Pericardium fibroblast (primary cell): ENCODE measurements at places on chromosomes 3 and 15. TPM values are rescaled to one million over a fixed set of nuclear protein-coding genes. Genes with fewer than 3 reads are reported as not detected.

The STXBP5L gene
- 0.70 TPM in 1 of 2 replicates, not detected in the other for total RNA-seq

The SLC22A13 gene
- total RNA-seq: not detected in 2 replicates

The SEMA3F gene
- total RNA-seq: 26.8 and 43.8 TPM in 2 replicates

The FBLN2 gene
- 446 and 664 TPM in 2 replicates for total RNA-seq

The TGM4 gene
- 0.17 TPM in 1 of 2 replicates, not detected in the other for total RNA-seq

The DOCK3 gene
- under 0.01 and 0.12 TPM in 2 replicates for total RNA-seq

The CTXN2 gene
- not detected in 2 replicates for total RNA-seq

The MAPKAPK3 gene
- total RNA-seq: 22.2 and 30.9 TPM in 2 replicates

The CKMT1A gene
- not detected in 2 replicates for total RNA-seq

The GOLGA8G gene
- not detected in 2 replicates for total RNA-seq

The CX3CR1 gene
- total RNA-seq: not detected in 2 replicates

The SSUH2 gene
- not detected in 2 replicates for total RNA-seq

The TMC3 gene
- total RNA-seq: under 0.01 TPM in 1 of 2 replicates, not detected in the other

The ROPN1 gene
- not detected in 2 replicates for total RNA-seq

The CLEC3B gene
- 103 and 119 TPM in 2 replicates for total RNA-seq

The THRB gene
- 3.3 and 6.0 TPM in 2 replicates for total RNA-seq

The PRSS50 gene
- total RNA-seq: not detected in 2 replicates

The MAGEF1 gene
- total RNA-seq: 21.0 and 21.6 TPM in 2 replicates

The CYP1A2 gene
- total RNA-seq: not detected in 2 replicates

The DNAH12 gene
- total RNA-seq: not detected in 2 replicates

The PTPRG gene
- 67.2 and 76.8 TPM in 2 replicates for total RNA-seq

The GP5 gene
- under 0.01 TPM in 1 of 2 replicates, not detected in the other for total RNA-seq
